Stimulated activated CD8-positive, alpha-beta memory T cell treated with anti-CD3 and anti-CD28 coated beads, Interleukin-2, amount 100 ng/mL, for 1 hour (primary cell): ENCODE measurements at places on chromosomes 12 and 14.

DNA sequence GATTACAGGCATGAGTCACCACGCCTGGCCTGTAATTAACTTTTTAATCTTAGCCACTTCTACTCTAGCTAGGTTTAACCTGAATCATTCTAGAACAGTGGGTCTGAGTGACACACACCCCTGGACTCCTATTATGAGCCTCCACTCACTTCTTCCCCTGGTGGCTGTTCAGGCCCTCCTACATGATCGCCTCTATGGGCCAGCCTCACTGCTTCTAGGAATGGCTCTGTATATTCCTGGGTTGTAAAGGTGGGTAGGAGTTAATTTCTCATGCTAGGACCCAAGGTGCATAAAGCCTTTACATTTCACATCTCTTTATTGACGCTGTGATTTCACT, 8.0 kb upstream of the RNU6-8 start:
- no peak for DNase-seq

- no peak for DNase-seq
These were observed 103.6 kb upstream of the CCDC91 start for GRCh38 chr12:28086521-28087155.

- DNase-seq, result no peak
These were observed 45.7 kb upstream of the MEG3 start for GRCh38 chr14:100780246-100780645.

GRCh38 chr14:26833621-26834176, 235.9 kb upstream of the NOVA1 start:
- no peak for DNase-seq

- no peak for DNase-seq
These were observed 12.1 kb downstream of the INF2 start for GRCh38 chr14:104701383-104702076.
